ENCODE measurements at places on chromosomes 12 and 14.

DNA sequence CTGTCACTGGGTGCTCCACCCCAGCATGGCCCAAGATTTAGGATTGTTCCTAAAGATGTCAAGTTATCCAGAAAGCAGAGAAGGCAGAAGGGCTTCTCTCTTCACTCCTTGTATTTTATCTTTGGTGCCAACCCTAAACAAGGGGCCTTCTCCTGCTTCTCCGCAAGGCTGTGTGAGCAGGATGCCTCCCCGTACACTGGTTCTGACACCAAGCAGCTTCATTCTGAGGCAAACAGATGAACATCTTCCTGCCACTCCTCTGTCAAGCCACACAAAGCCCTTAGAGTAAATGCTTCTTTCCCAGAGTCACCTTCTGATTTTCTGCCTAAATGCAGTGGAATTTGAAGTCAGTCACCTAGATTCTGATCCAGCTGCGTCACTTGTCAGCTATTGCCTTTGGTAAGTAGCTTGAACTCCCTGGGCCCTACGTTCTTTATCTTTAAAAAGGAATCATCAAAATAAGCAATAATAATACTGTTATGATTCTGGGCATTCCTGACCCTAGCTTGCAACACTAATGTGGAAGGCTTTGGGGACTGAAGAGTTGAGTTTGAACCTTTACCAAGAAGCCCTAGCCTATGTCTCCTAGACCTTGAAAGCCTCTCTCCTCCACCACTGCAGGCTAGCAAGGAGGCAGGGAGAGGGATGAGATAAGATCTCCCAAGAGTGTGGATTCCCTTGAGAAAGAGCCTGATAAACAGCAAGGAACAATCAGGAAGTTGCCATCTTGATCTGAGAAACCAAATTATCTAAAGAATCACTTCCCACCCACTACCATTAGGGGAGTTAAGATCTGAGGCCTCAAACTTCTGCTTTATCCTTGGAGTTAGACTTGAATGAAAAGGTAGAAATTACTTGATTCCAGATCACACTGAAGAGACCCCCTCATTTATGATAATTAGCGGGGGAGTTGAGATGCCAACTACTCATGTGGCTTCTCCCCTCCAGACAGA, 5.7 kb downstream of the KRT73 start:
- no peak for DNase-seq

GRCh38 chr12:45986641-45987339, 3.6 kb downstream of the SCAF11 start:
- DNase-seq: no peak

DNA sequence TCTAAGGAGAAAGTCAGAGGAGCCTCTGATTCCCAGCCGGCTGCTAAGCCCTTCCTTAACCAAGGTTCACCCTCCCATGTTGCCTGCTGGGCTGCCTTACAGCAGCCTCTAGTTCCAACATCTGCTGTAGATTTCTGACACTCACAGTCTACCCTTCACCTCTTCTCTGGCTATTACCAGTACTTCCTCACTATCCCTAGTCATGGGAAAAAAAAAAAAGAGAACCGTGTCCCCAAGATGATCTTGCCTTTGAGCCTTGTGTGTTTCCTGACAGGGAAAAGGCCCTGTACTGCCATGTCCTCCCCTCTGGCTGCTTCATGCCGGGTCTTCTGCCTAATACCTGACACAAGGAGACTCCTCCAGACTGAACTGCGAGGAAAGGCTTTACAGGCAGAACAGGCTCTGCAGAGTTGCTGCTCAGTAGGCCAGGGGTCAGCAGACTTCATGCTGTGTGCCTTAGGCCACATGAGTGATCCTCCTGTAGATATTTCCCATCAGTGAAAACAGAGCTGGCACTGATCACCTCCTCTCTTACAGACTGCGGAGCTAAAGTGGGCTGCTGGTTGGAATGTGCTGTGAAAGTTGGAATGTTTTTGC, 46.8 kb downstream of the PRKCH start:
- no peak for DNase-seq

DNA sequence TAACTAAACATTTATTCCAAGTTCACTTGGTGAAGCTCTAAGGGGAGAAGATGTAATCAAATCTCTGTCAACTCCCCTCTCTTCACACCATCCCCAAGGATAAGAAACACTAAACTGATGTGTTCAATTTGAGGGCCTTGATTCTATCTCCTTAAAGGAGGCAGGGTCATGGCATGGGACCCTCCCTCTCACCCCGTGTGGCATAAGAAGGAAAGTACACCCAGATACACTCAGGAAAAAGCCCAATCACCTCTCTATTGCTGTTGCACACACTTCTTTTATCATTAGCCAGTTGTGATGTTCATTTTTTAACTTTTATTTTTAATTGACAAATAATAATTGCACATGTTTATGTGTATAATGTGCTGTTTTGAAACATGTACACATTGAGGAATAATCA, 35.1 kb downstream of the WASHC3 start:
- no peak for DNase-seq

DNA sequence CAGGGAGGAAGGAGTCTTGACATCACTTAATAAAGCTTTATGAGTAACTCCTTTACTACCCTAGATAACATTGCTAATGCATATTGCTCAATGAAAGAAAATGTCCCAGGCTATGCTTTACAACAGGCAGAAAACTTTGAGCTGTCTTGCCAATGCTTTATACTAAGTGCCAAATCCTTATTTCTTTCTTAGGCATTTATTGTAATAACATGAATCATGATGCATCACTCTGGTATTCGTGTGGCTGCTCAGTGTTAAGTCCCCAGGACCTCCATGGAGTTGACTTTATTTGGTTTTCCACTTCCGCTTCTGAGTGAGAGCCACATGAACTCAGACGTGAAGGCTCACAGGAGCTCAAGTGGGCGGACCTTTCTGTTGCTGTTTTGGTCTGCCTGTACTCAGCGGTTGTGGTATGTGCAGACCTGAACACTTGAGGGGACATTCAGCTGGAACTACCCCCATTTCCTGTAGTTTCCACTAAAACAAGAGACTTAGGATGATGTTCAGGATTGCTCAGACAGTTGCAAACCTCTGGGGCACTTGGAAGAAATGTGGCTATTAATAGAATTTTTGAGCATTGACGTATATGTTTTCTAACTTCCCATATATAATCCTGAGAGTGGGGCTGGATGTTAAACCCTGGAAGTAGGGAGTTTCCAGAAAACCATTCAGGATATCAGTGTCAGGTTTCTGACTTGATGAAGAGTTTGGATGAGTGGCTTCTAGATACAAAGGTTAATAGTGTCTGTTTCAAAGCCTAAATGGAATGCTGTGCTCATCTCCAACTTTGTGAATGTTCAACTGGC, 258.6 kb downstream of the MSRB3 start:
- DNase-seq: no peak

DNA sequence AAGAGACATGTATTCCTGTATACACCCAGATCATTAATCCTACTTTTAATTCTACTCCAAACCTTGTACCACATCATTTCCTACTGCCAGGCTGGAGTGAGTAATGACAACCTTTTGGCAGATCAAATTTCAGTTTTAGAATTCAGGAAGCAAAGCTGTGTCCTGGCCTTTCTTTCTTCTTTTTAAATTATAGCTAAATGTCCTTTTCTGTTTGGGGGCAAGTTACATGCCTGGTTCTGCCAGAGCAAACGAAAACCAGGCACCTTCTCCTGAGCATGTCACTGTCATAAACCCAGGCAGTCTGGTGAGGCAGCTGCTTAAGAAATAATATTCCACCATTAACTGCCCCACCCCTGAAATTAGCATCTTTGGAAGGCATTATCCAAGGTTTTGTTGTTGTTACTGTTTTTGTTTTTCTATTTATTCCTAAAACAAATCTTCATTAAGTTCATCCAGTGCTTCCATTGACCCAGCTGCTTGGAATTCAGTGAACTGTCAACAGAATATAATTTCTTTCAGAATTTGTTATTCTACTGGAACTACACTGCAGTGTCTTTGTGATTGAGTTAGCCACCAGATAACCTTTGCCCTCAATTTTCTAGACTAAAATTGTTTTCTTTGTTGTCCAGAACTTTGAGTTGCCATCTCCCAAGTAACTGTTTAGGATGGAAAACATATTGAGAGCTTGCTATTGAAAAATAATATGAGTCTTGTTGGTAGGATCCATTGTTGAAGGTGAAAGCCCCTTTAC, 33.2 kb downstream of the SAMD4A start:
- DNase-seq: no peak

DNA sequence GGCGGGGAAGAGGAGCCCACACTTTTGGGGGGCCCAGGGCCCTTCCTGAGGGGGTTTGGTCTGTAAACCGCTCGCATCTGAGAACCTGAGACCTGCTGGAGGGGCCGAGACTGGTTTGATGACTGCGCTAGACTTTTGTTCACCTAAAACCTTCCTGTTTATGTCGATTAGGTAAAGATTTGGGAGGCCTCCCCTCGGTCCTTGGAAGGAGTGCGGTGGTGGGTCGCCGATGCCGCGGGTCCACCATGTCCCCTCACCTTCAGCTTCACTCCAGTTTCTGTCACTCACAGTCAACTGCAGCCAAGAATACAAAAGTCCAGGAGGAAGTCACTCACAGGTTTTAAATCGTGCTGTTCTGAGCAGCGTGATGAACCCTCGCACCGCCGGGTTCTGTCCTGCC, 10.5 kb upstream of the GALNT9 start:
- DNase-seq: no peak

- DNase-seq: no peak
Measured at GRCh38 chr14:104429291-104429861, 150.2 kb upstream of the C14orf180 start.

DNA sequence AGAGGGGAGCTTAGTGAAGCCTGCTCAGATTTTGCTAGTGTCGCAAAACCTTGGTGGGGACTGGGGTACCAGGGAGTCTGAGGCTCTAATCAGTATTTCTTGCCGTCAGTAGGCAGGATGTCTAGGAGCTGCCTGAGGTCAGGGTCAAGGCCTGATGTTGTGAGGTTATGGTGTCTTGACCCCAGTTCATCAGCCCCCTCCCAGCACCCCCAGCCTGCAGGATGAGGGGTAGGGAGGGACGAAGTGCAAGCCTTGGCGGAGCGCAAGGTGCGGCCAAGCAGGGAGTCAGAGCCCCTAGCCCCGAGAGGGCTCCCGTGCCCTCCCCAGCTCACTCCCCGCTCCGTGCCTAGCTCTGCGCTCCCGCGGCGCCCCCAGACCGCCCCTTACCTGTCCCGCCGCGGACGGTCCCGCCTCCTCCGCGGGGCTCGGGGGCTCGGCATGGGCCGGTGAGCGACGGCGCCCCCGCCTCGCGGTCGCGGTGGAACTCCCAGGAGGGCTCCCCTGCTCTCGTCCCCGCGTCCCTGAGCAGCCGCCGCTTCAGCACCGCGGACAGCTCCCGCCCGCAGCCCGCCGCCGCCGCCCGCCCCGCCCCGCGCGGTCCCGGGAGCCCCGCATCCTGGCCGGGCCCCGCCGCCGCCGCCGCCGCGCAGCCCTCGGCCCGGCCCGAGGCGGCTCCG, 347 bp downstream of the SYNDIG1L start:
- peak; percentile 19 for DNase-seq

DNA sequence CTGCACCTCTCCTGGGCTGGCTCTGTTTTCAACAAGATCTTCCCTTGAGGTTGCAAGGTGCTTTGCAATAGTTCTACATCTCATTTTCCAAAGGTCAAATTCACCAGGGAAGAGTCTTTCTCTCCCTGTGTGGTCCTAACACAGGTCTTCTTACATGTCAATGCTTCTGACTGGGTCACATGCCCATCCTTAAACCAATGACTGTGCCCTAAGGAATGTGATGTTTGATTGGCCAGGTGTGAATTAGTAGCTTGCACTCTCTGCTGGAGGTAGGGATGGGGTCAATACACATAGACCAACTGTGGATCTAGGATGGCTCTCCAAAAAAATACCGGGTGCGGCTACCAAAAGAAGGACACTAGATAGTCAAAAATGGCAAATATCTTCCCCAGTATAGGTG, 19.9 kb upstream of the KCNK10 start:
- no peak for DNase-seq

GRCh38 chr12:42420395-42420794, 94.4 kb downstream of the PPHLN1 start:
- no peak for DNase-seq

DNA sequence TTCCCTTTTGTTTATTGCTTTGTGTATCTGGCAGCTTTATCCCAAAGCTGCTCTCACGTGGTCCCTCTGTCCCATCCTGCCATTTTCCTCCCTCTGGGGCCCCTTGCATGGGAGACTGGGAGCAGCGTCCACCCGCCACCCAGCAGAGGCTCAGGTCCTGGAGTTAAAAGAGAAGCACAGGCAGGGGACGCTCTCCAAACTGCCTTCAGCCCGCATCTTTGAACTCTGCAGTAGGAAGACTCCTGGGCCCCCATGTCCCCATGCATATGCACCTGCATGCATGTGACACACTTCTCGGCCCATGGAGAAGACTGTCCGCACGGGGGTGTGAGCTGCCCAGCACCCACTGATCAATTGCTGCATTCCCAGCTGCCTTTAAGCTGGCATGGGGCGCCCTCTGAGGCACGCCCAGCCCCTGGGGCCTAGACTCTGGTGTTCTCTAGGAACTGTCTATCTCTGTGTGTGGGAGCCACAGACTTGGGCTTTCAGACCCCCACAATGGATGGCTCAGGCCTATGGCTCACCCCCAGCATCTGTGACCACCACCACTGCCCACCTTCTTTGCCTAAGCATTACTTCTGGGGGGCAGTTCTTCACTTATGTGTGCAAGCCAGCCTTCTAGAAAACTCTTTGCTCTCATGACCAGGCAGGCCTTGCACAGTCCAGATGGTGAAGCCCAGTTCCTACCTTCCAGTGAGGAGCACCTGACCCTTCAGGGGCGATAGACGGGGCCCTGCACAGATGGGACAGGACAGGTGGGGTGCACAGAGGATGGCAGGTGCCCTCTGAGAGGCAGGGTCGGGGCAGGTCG, 96.1 kb upstream of the DIO3 start:
- no peak for DNase-seq

- no peak for DNase-seq
Measured at GRCh38 chr12:129886541-129886940, 17.3 kb downstream of the TMEM132D start.

DNA sequence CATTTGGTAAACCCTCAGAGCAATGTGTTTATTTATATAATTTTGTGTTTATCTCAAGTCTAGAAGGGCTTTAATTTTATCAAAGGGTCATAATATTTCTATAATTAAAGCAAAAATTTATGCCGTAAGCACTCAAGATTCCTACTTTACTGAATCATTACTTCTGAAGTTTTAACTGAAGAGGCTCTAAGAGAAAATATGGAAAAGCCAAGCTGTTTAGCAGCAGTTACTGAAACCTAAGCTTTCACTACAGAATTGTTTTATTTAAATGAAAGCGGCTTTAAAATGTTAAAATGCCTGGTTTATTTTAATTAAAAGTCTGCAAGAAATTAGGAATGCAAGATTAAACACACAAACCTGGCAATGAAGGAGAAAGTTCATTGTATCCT, 73.9 kb upstream of the BBS10 start:
- DNase-seq: no peak
